HCT116 (cell line): ENCODE measurements at places on chromosomes 7 and 10. TPM values are rescaled to one million over a fixed set of nuclear protein-coding genes. Genes with fewer than 3 reads are reported as not detected.
A peak's percentile ranks its signal among the peaks of the same experiment; 100 is the strongest.

Gene LRRC4
- total RNA-seq, result not detected

Gene NKX1-2
- 3.4 TPM for total RNA-seq

Gene CTNNA3
- total RNA-seq, result 0.32 TPM

Gene SPAG6
- not detected for total RNA-seq

Gene TMEM72
- total RNA-seq, result not detected

Gene ARHGAP22
- total RNA-seq, result 9.9 TPM

Gene ANKRD7
- not detected for total RNA-seq

Gene DGKI
- total RNA-seq, result 0.15 TPM

Gene CTAGE8
- total RNA-seq, result 6.1 TPM

- peak; percentile 82 for DNase-seq
Measured at GRCh38 chr7:112484671-112485167, 3.9 kb downstream of the LSMEM1 start.

DNA sequence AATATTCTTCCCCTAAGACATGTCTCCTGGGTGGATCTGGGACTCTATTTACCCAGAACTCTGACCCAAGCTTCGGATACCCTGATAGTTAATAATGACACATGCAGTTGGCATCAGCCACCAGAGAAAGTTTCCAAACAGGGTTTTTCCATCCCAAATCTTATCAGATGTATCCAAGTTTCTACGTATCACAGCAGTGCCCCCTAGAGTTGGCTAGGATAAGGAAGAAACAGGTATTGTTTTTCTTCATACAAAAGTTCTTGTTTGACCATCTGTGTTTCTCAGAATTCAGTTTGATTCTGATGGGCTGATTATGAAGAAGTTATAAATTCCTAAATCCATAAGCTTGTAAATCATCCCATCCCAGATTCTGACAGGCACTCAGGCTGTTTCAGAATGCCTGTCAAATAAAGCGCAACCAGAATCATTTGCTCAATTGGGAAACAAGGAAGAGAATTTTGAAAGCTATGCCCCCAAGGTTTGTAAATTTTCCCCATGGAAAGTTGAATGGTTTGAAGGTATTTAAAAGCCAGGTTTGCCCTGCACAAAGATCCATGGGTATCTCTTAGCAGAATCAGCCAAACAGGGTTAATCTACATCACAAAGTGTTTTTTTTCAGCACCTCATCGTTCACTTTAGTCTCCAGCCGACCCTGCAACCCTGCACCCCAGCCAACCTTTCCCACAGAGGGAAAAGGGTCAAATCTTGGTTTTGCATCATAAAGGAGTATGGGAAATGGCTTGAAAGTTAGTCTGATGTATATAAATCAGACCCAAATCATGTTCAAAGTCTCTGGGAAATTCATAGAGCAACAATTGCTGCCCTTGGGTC, 47.4 kb downstream of the NRAP start:
- peak; percentile 16 for DNase-seq

- DNase-seq, result no peak
Measured at GRCh38 chr7:120043250-120043649, 229.7 kb upstream of the KCND2 start.

DNA sequence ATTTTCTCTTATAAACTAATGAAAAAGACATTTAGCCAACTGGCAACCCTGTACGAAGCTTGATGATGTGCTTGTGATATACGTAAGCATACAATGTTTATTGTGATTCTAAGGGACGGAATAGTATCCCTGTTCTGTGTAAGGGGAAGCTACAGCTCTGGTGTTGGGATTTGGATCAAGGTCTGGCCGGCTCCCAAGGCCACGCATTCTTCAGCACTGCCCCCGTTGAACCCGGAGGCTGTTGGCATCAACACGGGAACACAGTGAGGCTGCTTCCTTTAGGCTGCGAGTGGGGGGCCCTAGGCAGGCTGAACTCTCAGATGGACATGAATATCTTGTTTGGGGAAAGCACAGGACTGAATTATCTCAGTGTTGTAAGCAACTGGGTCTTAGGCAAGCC, 180.6 kb downstream of the CAMK1D start:
- no peak for DNase-seq

GRCh38 chr7:43700059-43700501, 29.2 kb downstream of the COA1 start:
- DNase-seq, result peak; percentile 31

GRCh38 chr10:43985941-43986340, 337.3 kb upstream of the ZNF32 start:
- no peak for DNase-seq

DNA sequence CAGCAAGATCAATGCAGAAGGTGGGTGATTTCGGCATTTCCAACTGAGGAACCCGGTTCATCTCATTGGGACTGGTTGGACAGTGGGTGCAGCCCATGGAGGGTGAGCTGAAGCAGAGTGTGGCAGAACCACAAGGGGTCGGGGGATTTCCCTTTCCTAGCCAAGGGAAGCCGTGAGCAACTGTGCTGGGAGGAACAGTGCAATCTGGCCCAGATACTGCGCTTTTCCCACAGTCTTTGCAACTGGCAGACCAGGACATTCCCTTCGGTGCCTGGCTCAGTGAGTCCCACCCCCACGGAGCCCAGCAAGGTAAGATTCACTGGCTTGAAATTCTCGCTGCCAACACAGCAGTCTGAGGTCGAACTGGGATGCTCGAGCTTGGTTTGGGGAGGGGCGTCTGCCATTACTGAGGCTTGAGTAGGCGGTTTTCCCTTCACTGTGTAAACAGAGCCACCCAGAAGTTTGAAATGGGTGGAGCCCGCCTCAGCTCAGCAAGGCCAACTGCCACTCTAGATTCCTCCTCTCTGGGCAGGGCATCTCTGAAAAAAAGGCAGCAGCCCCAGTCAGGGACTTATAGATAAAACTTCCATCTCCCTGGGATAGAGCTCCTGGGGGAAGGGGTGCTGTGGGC, 58.6 kb upstream of the SLC26A5 start:
- DNase-seq, result no peak

GRCh38 chr10:111102359-111102837, 25.6 kb downstream of the ADRA2A start:
- no peak for DNase-seq

DNA sequence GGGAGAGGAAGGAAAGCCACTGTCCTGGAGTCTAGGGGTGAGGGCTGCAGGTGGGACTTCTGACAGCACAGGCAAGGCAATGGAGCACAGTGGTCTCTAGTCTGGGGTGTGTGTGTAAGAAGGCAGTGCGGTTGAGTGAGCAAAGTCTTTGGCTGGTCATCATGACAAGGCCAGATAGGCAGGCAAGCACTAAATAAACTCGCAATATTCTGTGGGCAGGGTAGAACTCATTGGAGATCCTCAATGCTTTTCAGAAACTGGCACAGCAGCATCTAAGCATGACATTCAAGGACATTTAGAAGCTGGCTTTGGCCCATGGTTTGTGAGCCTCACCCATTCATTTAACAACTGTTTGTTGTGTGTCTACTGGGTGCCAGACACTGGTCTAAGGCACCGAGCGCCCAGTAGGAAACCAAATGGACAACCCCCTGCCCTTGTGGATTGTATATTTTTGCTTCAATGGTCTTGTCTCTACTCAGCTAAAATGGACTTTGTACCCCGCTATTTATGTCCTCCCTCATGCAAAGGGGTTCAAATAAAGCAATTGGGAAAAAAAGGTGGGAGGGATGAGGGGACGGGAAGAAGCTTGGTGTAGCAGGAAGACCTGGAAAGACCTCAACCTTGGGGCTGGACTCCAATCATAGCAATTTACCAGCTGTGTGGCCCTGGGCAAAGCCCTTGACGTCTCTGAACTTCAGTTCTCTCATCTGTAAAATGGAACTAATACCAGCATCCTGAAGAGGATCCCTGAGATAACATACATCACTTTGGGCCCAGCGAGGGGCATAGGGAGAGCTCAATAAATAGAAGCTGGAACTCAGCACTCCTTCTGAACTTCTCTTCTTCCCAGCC, 116.0 kb downstream of the NEURL1 start:
- DNase-seq, result no peak

DNA sequence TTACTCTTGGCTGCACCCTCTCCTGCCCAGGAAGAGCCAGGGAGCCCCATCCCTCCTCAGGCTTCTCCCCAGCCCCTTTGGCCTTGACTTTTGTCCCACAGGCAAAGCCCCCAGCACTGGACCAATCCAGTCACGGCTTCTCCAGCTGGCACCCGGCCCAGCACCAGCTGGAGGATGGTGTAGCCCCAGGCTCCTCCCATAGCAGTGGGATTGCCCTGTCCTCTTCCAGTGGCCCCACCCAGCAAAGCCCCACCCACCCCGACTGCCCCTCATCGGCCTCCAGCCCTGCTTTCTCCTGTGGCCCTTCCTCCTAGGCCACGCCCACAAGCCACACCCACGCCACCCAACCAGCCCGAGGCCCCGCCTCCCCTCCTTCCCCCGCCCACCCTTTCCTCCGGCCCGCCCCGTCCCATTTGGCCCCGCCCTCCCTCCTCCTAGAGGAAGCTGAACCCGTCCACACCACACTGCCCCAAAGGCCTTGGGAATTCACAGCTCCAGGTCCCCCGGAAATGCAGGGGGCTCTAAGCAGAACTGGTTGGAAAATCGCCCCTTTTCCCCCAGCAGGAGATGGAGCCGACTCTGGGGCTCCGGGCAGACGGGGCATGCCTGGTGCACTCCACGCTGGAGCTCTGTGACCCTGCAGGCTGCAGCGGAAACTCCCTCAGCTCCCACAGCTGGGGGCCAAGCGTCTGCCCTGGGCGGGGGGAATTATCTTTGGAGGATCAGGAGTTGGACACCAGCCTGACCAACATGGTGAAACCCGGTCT, 25.2 kb downstream of the GET4 start:
- DNase-seq, result peak; percentile 76

DNA sequence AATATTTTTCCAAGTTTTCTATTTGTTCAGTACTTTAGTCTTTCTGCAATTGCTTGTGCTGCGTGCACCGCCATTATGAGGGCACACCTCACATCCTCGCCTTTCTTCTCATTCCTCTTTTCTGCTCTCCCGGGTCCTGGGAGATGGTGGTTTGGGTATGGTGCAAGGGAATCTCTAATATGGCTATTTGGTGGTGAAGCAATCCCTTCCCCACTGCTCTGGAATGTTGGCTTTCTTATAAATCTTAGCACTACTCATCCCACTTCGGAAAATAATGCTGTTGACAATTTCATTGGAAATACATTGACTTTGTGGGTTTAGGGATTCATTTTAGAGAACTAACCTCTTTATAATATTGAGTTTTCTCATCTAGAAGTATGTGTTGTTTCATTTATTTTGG, 1.9 kb upstream of the GCK start:
- no peak for DNase-seq

- no peak for DNase-seq
Measured at GRCh38 chr10:62916141-62916603, 100.0 kb upstream of the EGR2 start.

GRCh38 chr10:122504610-122504950, 43.2 kb downstream of the HTRA1 start:
- no peak for DNase-seq

GRCh38 chr7:117248829-117249228, 74.0 kb downstream of the WNT2 start:
- DNase-seq, result no peak

DNA sequence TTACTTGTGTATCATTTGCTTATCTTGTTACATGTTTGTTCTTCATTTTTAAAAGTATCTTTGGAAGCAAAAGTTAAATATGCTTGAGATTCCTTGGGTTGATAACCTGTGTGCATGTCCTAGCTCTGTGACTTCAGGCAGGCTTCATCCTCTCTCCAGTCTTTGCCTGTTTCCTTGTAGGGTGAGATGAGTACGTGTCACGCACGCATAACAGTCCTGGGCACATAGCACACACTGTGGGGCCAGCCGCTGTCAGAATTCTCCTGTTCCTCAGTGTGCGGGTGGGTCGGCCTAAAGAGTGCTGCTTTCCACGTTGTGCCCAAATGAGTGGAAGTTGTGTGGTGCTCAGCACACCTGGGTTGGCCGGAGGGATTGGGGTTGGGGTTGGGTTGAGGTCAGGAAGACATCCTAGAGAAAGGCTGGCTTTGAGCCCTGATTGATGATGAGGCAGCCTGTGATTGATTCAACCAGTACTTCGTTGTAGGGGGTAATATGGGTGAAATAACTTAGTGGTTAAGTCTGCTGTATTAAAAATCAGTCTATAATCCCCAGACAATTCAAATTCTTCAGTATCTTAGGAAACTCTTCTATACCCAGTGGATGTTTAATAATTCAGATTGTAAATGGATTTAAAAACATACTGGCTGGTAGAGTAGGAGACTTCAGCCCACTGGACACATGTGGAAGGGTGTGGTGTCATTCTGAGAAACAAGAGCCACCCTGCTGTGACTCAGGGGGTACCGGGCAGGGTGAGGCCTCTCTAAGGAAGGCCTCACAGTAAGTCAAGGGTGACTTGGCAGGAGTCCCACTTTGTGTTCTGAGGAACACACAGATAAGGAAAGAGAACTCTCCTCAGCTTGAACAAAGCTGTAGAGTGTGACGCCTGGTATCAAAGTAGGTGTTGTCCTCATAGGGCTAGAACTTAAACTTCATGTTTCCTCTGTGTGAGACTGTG, 54.8 kb downstream of the DAGLB start:
- DNase-seq, result peak; percentile 69

DNA sequence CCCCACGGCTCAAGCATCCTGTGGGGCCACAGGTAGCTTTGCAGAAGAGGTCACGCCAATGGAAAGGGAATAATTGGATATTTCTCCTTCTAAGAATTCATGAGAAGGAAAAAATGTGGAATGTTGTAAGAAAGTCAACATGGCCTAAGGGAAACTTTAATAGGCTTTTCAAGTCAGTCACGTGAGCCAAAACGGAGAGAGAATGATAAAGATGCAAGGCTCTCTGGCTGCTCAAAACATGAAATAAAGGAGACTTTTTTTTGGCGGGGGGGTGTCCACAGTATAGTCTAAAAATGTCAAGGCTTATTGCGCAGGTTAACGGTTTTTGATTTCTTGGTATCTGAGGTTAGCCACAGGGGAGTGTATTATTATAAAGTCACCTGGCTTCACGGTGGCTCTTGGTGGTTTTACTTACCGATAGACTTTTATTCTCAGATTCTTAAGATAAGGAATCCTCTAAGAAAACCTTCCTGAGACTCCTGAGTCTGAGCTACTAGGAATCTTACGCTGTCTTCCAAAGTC, 148.1 kb downstream of the ARHGAP21 start:
- no peak for DNase-seq

DNA sequence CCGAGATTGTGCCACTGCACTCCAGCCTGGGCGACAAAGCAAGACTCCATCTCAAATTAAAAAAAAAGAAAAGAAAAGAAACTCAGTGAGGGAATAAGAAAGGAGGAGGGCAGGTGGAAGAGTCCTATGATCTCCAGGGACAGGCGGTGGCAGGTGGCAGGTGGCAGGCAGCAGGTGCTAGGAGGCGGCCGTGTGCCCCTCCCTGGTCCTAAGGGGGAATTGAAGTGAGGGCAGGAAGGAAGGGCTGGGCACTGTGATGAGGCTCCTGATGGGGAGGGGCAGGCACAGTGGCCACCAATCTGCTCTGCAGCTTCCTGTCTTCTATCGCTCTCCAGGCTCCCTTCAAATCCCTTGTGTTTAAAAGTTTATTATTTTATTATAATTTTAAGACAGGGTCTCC, 41.2 kb upstream of the UBE3C start:
- no peak for DNase-seq
